ENCODE measurements at places on chromosomes 11 and 22.

- DNase-seq: no peak
Measured at GRCh38 chr11:118216621-118217481, 8.0 kb downstream of the JAML start.

DNA sequence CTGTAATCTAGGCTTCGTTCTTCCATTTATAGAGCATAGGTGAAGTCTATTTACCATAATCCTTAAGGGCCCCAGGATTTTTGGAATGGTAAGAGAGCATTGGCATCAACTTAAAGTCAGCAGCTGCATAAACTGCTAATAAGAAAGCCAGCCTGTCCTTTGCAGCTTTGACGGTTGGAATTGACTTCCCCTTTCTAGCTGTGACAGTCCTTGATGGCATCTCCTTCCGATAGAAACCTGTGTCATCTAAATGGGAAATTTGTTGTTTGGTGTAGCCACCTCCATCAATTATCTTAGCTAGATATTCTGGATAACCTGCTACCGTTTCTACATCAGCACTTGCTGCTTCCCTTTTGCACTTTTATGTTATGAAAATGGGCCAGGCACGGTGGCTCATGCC lies 58.0 kb upstream of the GLYATL1B start:
- DNase-seq: no peak

- DNase-seq: peak; percentile 73
Measured at GRCh38 chr11:119168471-119169281, at the start of gene NLRX1. TSS of gene NLRX1 (plus strand) at chr11:119168725. CDS start at chr11:119171404, 2,679 bp downstream.

GRCh38 chr22:31561238-31561887 lies 65.0 kb downstream of the SFI1 start:
- no peak for DNase-seq

DNA sequence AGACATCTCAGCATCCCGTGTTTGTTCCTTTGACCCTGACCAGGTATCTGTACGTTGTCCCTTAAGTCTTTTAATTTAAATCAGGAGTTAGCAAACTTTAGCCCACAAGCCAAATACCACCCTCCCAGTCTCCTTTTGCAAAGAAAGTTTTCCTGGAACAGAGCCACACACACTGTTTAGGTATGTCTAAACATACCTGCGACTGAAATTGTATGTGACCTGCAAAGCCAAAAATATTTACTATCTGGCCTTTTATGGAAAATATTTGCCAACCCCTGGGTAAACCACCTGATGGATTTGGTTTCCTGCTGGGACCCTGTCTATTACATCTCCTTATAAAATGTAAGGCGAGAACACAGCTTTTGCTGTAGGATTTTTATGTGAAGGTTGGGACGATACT lies 20.2 kb upstream of the RCN1 start:
- DNase-seq: no peak

DNA sequence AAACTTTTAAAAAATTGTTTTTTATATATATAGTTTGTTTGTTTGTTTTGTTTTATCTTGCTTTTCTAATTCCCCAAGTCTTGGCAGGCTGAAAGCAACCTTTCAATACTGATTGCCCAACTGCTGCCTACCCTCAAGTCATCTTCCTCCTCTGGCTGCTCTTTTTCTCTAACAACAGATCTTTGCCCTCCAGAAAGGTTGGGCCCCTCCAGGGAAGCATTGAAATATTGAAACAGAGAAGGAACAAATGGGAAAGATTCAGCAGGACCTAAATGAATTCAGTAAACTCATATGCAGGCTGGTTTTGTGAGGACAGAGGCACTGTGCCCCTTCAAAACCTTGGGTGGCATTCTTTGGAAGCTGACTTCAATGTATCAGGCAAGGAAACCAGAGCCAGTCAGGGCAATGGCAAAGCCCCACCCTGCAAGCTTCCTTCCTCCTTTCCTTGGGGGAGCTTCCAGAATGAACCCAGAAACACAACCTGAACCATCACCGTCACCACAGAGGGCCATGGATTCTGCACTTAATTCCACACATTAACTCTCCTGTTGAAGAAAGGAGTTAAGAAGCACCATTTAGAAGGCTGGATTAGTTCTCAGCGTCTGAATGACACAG lies 815 bp upstream of the MS4A6A start:
- no peak for DNase-seq

- no peak for DNase-seq
Measured at GRCh38 chr11:61164606-61165424, 3.6 kb upstream of the VPS37C start.

- no peak for DNase-seq
Measured at GRCh38 chr11:131827430-131827829, 457.0 kb downstream of the NTM start.

DNA sequence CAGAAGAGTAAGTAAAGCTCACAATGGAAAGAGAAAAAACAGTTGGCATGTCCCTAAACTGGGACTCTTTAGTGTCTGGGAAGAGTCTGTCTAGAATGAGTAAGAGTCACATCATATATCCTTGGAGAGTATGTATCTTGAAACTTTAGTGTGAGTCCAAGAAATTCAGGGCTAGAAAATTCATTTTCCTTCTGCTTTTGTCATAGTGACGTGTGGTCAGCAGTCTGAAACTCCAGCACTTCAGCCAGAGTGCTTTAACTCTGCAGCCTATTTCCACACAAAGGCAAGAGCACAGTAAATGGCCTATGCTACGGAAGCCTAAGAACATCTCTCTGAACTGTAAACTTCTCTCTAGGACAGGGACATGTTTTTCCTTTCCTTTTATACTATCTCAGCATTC lies 174.1 kb downstream of the FAM181B start:
- DNase-seq: no peak

DNA sequence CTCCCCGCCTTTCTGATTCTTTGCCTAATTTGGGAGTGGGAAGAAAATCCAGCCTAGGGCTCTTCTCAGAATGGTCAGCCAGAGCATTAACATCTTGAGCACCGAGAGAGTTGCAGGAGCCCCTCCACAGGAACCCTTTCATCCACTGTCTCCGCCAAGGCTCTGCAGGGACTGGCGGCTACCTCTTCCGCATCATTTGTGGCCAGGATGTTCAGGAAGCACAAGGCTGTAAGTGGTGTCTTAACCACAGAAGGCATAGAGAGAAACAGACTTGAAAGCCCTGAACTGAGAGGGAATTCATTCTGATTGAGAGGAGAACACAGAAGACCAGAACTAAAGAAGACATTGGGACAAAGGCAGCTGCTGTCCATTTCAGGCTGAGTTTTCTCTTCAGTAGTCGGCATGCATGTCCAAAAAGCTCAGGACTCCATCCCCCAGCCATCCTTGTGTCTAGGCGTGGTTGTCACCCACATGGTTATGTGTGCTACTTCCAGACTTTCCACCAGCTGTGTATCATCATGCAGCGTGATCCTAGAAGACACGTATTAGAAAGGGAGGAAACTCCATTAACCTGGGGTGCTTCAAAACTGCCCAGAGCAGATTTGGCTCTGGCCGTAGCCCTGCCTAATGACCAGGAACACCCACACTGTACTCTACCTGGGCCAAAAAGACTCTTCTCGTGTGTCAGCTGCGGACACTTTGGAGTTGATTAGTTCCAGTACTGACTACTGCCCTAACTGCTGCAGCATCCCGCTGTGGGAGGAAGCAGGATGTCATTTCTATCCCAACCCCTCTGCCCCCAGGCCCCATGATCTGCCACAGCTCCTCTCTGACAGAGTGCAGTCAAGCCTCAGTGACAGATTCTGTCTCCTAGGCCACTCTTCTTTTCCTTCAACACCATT lies 725.1 kb downstream of the NTM start:
- DNase-seq: no peak

- no peak for DNase-seq
Measured at GRCh38 chr22:37428649-37429586, 1.6 kb upstream of the ELFN2 start.

DNA sequence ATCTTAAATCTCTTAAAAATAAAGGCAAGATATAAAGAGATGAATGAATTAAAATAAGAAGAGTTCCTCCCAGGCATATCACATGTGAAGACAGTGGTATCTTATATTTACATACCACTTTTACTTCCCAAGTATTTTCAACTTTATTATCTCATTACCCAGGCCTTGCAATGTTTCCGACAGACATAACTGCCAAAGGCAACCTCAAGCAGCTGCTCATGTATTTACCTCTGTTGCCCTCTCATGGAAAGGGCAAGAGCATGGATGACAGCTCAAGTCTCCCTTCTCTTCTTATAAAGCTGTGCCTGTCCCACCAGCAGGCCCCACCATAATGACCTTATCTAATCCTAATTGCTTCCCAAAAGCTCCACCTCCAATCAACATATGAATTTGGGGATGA lies 894.2 kb downstream of the NTM start:
- no peak for DNase-seq

- DNase-seq: no peak
Measured at GRCh38 chr22:38204784-38205183, 3.0 kb downstream of the MAFF start.

DNA sequence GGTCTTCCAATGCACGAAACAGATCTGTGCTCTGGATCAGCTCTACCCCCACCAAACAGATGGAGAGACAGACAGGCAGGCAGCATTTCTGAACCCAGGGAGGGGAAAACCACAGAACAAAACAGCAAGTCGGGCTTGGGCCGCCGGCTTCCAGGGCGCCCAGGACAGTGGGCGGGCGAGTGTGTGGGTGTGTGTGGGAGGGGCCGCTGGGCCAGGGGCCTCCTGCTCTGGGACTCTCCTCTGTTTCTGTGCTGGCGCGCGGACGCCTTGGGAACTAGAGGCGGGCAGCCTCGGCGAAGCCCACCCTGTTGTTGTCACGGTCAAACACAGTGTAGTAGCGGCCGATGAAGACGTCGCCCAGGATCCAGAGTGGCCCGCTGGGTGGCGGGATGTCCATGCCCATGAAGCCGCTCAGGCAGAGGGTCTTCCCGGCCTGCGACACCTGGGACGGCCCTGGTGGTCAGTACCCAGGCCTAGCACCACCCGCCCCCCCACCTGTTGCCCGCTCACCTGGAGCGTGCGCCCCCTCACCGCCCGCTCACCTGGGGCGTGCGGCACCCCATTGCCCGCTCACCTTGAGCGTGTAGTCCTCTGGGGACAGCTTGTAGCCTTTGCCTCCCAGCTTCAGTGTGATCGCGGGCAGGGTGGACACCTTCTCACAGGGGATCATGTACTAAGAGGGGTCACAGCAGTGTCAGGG lies 3.0 kb upstream of the IFITM10 start:
- DNase-seq: no peak

- no peak for DNase-seq
Measured at GRCh38 chr11:76197941-76198640, 8.2 kb downstream of the WNT11 start.

GRCh38 chr11:130719220-130719915 lies 196.9 kb downstream of the SNX19 start:
- no peak for DNase-seq

DNA sequence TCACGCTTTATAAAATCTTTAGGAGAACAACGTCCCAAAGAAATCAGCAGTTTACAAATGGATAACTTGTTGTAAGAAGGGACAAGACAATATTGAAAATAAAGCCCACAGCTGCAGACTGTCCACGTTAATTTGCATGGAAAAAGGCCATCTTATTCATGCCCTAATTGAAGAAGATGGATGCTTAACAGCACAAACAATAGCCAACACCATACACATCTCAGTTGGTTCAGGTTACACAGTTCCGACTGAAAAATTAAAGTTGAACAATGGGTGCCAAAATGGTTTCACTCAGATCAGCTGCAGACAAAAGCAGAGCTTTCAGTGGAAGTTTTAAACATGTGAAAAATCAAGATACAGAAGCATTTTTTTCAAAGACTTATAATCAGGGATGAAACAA lies 314.2 kb downstream of the RAB38 start:
- DNase-seq: no peak

DNA sequence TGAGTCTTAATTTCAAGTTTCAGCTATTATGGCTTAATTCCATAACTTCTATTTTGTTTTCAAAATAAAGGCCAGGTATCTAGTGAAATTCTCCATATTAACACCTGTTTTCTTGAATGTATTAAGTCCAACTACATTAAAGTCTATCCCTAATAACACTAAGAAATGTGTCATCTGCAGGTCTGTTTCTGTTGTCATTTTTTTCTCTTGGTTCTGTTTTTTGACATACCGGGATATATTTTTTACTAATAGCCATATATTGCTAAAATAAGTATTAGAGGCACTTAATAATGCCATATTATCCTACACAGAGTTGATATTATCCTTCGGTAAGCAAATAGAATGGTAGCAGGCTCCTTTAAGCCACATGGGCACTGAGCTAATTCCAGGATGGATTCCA lies 176.0 kb upstream of the MPPED2 start:
- DNase-seq: no peak

DNA sequence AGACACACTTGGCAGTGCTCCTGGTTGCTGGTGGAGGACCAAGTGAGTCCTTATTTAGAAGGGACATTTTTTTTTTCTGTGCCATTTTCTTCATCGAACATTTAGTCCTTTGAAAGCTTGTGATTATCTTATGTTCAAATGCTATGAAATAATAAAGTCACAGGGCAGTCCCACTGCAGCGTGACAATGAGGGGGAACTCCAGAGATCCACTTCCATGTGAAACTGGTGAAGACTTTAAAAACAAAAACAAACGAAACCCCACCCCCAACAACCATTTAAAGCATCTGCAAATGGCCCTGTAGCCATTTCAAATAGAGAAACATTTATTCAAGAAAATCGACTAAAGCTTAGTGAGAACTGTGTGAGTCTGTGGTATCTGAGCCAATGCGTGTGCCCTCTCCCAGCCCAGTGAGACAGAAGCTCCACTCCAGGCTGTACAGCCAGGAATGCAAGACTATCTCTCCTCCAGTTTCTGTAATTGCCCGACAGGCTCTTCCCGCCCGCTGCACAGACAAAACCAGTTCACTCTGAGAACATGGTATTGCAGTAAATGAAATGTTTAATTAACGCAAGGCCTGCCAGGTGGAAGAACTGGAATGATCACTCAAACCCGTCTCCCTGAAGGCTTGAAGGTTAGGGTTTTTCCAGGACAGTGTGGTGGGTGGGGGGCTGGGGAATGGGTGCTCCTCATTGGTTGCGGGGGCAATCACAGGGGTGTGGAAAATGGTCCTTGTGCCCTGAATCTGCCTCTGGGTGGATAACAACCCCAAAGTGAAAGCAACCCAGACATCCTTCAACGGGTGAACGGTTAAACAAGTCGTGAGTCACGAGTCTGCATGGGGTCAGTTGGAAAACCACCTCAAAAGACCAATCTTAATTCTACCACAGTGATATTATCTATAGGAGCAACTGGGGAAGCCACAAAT lies 8.4 kb downstream of the KRTAP5-6 start:
- no peak for DNase-seq

- no peak for DNase-seq
Measured at GRCh38 chr11:44645827-44646226, 80.4 kb downstream of the CD82 start.

GRCh38 chr22:41555325-41555982 lies 5.4 kb upstream of the CSDC2 start:
- no peak for DNase-seq

DNA sequence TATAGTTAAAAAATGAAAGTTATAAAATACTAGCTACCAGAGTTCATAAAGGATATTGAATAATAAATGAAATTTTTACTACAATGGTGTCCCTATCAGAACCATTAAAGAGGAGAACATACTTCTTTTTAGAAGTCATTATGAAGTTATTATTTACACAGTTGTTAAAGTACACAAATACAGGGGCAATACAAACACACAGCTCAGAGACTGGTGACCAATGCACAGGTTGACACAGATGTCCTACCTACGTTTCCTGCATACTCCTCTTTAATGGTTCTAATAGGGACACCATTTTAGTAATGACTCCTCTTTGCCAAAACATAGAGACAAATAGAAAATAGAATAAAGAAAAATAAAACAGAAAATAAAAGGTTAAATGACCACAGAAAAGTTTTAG lies 10.1 kb downstream of the NLRP10 start:
- no peak for DNase-seq

- no peak for DNase-seq
Measured at GRCh38 chr11:31106326-31106725, 263.2 kb downstream of the DCDC1 start.

All from GM12864 (cell line).